HS-27A (cell line): ENCODE measurements at places on chromosomes 2 and 18.

- DNase-seq, result no peak
These were observed 88.9 kb upstream of the RGPD4 start for GRCh38 chr2:107737756-107738155.

DNA sequence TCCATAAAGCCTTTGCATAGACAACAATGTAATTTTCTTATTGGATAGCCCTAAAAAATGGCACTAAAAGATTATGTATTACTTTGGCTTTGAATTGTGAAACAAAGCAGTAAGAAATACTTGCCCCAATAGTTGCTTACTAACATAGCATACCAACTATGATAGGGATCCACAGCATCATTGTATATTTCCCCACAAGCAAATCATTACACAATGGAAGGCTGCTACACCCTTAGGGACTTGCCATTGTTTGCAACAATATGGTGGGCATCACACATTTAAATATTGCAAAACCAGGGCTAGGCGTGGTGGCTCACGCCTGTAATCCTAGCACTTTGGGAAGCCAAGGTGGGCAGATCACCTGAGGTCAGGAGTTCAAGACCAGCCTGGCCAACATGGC, 74.4 kb downstream of the CACNB4 start:
- no peak for DNase-seq

GRCh38 chr18:74148543-74149070, 284 bp downstream of the TIMM21 start:
- peak; percentile 0 for DNase-seq

DNA sequence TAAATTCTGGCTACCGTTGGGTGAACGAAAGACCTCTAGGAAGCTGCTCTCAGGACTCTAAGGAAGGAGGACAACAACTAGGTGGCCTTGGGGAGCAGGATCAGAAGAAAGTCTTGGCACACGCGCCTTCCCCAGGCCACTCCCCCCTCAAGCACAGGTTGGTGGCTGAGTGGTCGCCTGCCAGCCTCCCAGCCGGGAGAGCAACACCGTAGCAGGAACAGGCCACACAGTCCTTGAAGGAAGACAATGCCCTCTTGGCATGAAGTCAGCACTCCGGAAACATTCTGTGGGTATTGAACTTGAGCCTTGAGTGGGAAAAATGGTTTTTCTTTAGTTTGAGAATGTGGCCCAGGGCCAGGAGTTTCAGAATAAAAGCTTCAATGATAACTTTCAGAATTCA, 87.4 kb upstream of the AGAP1 start:
- DNase-seq, result no peak

DNA sequence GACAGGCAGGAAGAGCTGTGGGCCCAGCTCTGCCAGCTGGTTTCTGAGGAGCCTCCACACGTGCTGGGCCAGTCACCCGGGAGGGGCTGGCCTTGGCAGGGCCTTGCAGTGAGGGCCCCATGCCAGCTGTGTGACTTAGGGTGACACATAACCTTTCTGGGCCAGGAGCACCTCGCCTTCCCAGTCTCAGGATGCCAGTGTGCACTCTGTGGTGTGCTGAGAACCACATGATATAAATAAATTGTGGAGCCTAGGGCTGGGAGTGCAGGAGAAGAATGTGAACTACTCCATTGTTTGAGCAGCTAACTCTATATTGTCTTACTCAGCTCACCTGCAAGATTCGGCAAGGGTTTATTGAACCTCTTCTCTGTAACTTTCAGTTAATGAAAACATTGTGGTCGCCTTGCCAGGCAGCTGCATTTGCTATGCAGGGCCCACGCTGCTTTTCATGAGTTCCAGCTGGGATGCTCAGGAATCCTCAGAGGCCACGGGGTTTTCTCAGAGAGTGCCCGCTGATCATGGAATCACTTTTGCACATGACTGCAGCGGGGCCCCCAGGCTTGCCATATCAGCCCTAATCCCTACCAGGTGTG, 222.3 kb downstream of the SH3RF3 start:
- DNase-seq, result peak; percentile 86

GRCh38 chr2:3291750-3292149, 85.9 kb downstream of the EIPR1 start:
- DNase-seq, result no peak

GRCh38 chr18:59918997-59919396, 19.2 kb downstream of the PMAIP1 start:
- no peak for DNase-seq

DNA sequence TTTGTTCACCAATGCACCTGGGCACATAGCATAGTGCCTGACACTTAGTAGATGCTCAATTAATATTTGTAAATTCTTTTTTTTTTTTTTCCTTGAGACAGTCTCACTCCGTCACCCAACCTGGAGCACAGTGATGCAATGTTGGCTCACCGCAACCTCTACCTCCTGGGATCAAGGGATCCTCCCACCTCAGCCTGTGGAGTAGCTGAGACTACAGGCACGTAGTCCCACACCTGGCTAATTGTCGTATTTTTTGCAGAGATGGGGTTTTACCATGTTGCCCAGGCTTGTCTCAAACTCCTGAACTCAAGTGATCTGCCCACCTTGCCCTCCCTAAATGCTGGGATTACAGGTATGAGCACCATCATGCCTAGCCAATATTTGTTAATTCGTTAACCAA, 23.2 kb upstream of the LPIN2 start:
- no peak for DNase-seq

DNA sequence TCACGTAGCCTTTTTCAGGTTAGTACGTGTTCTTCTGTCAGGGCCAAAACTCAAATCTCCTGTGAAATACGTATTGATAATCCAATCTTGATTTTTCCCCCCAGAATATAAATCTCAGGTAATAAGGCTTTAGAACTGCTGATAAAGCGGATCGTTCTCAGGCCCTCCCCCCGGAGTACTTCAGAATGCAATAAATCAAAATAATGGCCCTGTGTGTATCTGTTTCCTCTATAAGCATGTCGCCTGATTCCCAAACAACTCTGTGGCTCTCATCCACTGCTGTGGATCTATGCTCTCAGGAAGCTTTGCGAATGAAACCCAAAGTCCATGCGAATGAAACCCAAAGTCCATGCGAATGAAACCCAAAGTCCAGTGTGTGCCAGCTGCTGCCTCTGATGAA, 49.4 kb downstream of the IMPA2 start:
- no peak for DNase-seq
